NCI-H2171 (cell line): ENCODE measurements at places on chromosomes 12 and 14.
A peak's percentile ranks its signal among the peaks of the same experiment; 100 is the strongest.

DNA sequence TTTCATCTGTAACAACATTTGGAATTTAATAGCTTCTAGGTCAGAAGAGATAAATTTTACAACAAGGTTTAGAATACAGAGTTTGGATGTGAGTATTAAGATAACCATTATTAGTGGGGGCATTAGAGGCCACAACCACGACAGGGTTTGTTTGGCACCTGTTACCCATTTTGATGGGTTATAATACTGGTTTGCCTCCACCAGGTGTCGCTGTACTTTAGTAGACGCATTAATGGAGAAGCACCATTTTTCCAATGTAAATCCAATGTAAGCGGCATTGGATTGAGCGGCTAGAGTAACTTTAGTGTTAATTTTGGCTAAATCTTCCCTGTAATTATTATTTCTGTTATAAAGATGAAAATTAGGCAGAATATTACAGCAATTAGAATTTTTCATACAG lies 136.2 kb downstream of the SLCO1B3 start:
- DNase-seq: no peak

GRCh38 chr12:122473543-122474323 lies 27.0 kb downstream of the ZCCHC8 start:
- DNase-seq: no peak

- no peak for DNase-seq
Observed at GRCh38 chr12:2027351-2027750, 23.1 kb upstream of the DCP1B start.

- DNase-seq: no peak
Observed at GRCh38 chr14:77338302-77338701, 17.5 kb downstream of the GSTZ1 start.

GRCh38 chr12:86660488-86661147 lies 404.4 kb upstream of the MGAT4C start:
- DNase-seq: no peak

DNA sequence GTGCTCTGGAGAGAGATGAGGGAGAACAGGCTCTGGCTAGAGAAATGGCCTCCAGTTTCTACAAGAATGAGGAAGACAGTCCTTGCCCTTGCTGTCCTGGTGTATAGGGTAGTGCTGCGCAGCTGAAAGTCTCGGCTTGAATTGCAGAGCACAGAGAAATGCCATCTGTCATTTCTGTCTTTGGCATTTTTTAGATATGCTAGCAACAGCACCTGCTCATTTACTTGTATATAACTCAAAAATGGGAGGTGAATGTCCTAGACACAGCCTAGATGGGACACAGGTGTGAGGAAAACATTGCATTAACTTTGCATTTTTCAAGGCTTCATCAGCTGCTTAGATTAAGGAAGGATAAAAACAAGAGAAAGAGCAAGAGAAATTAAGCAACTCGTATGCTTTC lies 35.8 kb downstream of the GPR19 start:
- DNase-seq: no peak

- DNase-seq: no peak
Observed at GRCh38 chr14:65846196-65846868, 433.8 kb downstream of the FUT8 start.

- no peak for DNase-seq
Observed at GRCh38 chr14:97524589-97525319, 727.6 kb downstream of the VRK1 start.

DNA sequence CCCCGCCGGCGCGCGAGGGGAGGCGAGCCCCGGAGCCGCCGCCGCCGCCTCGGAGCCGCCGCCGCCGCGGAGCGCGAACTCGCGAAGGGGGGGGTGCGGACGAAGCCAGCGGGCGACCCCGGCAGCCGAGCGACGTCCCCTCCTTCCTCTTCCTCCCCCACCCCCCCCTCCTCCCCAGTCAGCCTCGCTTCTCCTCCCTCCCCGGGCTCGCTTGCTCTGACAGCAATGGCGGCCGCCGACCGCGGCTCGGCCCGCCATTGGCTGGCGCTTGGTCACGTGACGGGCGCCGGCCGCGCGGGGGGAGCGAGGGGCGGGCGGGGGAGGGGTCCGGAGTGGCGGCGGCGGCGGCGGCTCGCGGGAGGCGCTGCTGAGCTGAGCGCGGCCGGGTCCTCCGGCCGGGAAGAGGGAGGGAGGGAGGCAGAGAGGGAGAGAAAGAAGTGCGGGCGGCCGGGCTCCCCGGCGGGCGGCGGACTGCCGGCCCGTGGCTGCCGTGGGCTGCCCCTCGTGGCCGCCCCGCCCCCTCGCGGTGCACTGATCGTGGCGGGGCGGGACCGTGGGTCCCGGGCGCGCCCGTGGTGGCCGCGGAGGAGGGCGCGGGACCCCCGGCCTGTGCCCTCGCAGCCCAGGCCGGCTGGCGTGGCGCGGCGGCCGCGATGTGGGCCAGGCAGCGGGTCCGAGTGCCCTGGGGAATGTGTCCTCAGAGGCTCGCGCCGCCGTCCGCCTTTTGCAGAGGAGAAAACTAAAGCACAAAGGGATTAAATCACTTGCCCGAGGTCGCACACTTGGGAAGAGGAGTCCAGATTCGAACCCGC lies at the start of gene MED13L:
MED13L (minus strand) TSS at position 227 of the 812 bp plus-strand sequence. CDS start 562 bp downstream, outside the sequence.
- peak; percentile 88 for DNase-seq

- DNase-seq: no peak
Observed at GRCh38 chr12:22412581-22412980, 78.1 kb upstream of the ST8SIA1 start.

GRCh38 chr12:114409852-114410600 lies 4.1 kb upstream of the TBX5 start:
- no peak for DNase-seq

GRCh38 chr12:14175206-14175605 lies 190.3 kb upstream of the ATF7IP start:
- DNase-seq: no peak

DNA sequence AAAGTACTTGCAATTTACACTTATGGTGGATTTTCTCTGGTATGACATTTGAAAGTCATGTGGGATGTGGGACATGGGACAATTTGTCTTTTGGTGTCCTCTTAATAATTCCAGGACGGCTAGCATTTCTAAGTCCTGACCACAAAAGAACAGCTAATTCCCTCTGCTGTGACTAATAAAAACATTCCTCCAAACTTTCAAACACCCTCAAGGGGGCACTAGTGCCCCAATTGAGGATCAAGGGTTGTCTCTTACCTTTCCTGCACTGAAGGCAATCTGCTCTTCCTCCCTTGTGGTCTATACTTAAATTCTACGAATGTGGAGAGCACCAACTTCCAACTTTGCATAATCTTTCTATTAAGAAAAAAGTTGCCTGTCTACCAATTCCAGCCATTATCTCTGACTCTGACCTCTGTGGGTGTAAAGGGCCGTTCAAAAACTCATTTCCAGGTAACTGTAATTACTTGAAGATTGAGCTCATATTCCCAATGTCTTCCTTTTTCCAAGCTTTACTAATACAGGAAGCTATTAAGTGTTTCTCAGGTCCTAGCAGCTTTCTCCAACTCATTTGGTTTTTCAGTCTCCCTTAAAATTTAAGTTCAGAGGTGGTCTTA lies 210.2 kb downstream of the PTPRO start:
- no peak for DNase-seq

DNA sequence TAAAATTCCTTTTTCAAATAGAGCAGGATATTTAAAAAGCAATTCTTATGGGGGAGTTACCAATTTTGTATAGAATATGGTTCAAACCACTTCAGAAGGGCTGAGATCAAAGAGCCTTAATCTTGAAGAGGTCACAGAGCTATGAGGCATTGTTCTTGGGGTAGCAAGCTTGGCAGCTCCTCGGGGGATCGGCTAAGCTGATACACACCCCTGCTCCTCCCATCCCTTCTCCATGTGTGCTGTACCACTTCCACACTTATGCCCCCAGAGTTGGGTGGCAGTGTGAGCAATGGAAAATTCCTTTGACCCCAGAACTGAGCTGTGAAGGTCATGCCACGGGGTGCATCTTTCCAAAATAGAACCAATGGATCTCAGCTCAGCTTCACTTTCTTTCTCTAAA lies 15.0 kb upstream of the TMEM30B start:
- no peak for DNase-seq

DNA sequence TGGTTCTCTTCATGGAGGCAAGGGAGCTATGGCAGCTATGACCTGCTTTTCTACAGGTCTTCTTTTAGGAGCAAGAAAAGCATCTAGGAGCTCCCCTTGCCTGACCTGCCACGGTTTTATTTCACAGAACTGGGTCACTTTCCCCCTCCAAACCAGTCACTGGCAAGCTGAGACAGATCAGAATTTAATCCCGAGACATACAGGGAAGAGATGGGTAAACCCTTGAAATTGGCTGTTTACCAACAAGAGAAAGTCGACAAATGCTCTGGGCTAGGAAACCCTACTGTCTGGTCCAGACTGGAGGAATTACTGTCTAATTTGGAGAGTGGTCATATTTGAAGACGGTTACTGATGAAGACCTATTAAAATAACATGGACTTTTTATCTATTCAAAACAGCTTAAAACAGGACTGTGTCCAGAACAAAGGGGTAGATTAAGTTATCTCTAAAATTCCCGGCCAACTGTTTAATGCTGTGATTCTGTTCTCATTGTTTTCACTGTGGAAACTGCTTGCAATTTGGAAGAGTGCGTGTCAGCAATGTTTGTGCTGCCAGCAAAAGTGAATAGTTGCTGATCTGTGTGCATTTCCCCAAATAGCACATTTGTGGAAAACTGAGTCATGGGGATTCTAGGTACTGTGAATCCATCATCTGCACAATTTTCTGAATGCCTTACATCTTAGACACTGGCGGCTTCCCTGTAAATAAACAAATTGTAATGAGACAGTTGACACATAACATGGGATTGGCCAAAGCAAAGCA lies 73.4 kb upstream of the EEA1 start:
- DNase-seq: no peak

DNA sequence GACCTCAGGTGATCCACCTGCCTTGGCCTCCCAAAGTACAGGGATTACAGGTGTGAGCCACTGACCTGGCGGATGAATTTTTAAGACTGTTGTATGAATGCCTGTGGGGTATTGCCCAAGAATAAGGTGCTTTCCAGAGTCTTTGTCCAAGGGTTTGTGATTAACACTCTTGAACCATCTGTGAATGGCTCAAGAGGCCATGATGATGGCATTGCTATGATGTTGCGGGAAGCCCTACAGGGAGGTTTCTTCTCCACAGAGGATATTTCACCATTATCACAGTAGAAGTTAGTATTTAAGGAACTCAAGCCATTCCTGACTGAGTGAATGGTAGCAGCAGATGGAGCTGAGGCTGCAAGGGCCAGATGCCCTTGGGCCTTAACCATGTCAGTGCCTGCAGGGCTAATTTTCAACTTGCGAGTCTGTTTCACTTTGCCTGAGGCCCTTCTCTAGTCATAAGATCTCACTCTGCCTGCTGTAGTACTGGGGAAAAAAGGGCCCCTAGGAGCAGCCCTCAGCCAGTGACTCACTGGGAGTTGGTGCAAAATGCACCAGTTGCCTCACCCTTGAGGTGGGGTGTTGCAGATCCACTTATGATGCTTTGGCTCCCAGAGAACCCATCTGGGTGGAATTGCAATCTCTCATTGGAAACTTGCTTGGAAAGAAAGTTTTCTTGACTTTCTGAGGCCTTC lies 108.6 kb upstream of the FLRT2 start:
- DNase-seq: no peak

- DNase-seq: no peak
Observed at GRCh38 chr14:65509842-65510241, 97.3 kb downstream of the FUT8 start.

DNA sequence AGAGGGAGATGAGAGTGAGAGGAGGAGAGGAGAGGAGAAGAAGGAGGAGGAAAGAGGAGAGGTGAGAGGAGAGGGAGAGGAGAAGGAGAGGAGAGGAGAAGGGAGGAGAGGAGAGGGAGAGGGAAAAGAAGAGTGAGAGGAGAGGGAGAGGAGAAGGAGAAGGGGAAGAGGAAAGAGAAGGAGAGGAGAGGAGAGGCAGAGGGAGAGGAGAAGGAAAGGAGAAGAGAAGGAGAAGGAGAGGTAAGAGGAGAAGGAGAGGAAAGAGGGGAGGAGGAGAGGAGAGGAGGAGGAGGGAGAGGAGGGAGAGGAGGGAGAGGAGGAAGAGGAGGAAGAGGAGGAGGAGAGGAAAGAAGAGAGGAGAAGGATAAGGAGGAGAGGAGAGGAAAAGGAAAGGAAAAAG lies 266.8 kb downstream of the ITPR2 start:
- no peak for DNase-seq

DNA sequence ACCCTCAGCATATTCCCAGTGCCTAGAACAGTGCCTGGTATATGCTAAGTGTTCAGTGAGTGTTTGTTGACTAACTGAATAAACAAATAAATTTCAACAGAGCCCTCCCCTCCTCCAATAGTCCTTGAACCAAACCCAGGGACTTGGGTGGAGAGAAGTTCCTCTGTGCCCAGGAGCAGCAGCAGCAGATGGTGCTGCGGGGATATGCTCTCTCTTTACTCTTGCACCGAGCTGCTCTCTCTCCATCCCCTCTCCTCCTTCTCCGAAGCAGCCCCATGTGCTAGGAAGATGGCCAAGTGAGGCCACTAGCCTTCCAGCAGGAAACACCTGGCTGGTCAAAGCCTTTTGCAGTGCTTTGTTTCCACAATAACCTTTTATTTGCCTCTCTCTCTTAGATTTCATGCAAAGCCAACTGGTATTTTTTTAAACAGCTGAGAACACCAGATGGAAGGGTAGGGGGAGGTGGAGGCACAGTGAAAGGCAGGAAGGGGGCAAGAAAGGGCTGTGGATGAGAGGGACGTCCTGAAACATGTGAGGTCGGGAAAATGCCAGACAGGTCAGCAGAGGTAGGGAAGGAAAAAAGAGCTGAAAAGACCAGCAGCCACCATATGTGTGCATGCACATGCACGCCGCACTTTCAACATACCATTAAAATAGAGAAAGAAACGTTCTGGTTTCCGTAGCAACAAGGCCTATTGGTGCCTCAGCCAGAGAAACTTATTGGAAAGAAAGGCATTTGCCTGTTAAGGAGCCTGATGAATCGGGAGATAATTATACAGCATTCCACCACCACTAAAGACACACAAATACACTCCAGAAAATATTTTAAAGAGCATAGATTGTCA lies 78.9 kb downstream of the EMP1 start:
- no peak for DNase-seq

DNA sequence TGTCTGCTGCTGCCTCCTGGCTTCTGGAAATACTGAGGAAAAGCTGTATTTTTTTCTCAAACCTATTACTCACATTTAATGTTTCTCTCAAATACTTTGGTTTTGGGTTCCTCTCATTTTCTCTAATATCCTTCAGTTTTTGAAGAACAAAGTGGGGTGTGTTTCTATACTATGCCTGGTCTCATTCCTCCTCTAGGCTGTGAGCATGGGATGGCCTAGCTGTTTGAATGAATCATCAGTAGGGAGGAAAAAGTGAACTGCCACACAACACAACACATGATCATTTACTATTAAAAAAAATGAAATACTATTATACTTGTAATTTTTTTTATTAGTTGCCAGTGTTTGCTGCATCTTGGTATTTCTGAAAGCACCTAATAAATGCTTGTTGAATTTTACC lies 11.3 kb upstream of the SMCO3 start:
- no peak for DNase-seq
